ENCODE measurements at places on chromosomes 4 and X. TPM values are rescaled to one million over a fixed set of nuclear protein-coding genes. Genes with fewer than 3 reads are reported as not detected.

Gene DCX
- not detected for total RNA-seq

Gene UGT2B10
- not detected for total RNA-seq

DNA sequence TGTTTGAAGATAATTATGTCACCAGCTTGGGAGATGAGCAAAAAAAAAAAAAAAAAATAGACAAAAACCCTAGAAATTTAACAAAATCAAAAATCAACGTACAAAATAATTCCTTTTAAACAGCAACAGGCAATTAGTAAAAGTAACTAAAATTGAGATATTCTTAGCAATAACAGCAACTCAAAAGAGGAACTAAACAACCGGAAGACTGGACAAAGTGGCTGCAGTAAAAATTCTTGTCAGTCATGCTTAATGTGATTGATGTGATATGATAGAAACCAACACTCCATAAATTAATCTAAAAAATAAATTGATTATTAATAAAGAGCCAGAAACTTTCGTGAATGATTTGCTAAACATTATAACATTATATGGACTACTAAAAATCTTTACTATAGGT, 1534.6 kb upstream of the AGA start:
- H3K4me3 ChIP-seq: no peak overlapping the region
- H3K36me3 ChIP-seq: no peaks in the 10 kb centered on the region
- no peaks in the 10 kb centered on the region for H3K4me1 ChIP-seq
- no peaks in the 10 kb centered on the region for H3K27me3 ChIP-seq
- no peak for DNase-seq

- DNase-seq: no peak
- no peaks in the 10 kb centered on the region for H3K36me3 ChIP-seq
- no peaks in the 10 kb centered on the region for H3K4me1 ChIP-seq
- no peaks in the 10 kb centered on the region for H3K27me3 ChIP-seq
- no peak overlapping the region for H3K27ac ChIP-seq
These were observed 374.3 kb downstream of the AFF2 start for GRCh38 chrX:148874636-148875246.

GRCh38 chr4:118816538-118817177, 19.3 kb downstream of the SEC24D start:
- H3K36me3 ChIP-seq: peaks cover 44% of the 10 kb centered on the region
- no peak overlapping the region for H3K27ac ChIP-seq
- H3K27me3 ChIP-seq: no peaks in the 10 kb centered on the region
- peaks cover 7% of the 10 kb centered on the region for H3K4me1 ChIP-seq
- H3K4me3 ChIP-seq: no peak overlapping the region
- no peak for DNase-seq

Gene RNF150
- not detected for total RNA-seq

DNA sequence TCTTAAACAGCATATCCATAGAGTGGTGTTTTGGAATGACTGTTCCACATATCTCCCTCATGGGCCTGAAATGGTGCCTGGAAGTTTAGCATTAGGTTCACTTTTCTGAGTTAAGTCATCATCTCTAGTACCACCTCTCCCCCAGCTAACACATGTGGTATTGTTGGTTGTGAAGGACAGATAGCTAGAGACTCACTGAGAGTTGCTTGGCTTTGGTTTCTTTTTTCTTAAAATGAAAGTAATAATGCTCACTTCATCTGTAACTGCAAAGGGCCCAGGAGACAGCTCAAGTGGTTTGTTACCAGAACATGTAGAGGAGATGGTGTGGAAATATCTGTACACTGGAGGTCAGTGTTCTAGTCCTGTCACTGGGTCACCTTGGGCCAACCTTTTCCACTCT, 90.9 kb downstream of the EFNB1 start:
- no peak overlapping the region for H3K4me3 ChIP-seq
- H3K27ac ChIP-seq: no peak overlapping the region
- H3K27me3 ChIP-seq: no peaks in the 10 kb centered on the region
- no peaks in the 10 kb centered on the region for H3K36me3 ChIP-seq
- H3K4me1 ChIP-seq: no peaks in the 10 kb centered on the region

GRCh38 chr4:6900181-6900812, 9.3 kb upstream of the TBC1D14 start:
- H3K27ac ChIP-seq: no peak overlapping the region
- H3K27me3 ChIP-seq: no peaks in the 10 kb centered on the region
- H3K4me1 ChIP-seq: peaks cover 3% of the 10 kb centered on the region
- no peak overlapping the region for H3K4me3 ChIP-seq

DNA sequence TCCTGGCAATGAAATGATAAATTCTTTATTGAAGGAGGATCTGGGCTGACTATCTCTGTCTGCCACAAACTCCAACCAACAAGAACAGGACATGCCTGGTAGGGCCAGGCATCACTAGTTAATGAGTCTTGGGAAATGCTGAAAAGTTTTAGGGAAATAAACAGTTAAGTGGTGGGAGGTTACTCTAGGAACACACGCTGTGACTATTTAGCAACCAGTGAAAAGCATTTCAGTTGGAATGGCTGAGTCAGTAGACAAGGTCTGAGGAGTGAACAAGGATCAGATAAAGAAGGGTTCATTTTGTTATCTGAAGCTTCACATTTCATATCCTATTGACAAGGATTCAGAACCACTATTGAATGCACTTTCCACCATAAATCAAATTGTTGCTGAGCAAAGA, 394.9 kb upstream of the BOD1L1 start:
- H3K27me3 ChIP-seq: no peaks in the 10 kb centered on the region
- H3K4me1 ChIP-seq: no peaks in the 10 kb centered on the region
- H3K36me3 ChIP-seq: no peaks in the 10 kb centered on the region
- DNase-seq: no peak

DNA sequence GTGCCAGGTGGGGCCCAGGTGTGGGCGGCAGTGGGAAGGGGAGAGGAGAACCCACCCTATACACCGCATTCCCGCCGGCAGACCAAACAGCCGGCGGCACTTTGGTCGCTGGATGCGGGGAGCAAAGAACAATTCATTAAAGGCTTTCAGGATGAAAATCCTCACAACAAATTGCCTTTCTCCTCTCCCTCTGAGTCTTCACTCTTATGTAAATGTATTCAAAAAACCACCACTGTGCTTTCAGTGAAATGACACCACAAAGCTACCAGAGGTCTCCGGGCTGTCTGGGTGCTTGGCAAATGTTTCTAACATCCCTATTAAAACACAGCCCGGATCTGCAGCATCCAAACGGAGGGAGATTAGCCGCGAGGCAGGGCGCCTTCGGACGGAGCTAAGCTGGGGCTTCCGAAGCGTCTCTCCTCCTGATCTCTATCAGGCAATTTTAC, 171.8 kb upstream of the TBL1X start:
- H3K27ac ChIP-seq: no peak overlapping the region
- no peaks in the 10 kb centered on the region for H3K36me3 ChIP-seq
- no peaks in the 10 kb centered on the region for H3K27me3 ChIP-seq
- DNase-seq: no peak

GRCh38 chr4:184958923-184959210, 59.4 kb upstream of the HELT start:
- H3K36me3 ChIP-seq: no peaks in the 10 kb centered on the region
- no peak overlapping the region for H3K27ac ChIP-seq

Gene HGFAC
- total RNA-seq: not detected

Gene HEPH
- total RNA-seq: not detected

DNA sequence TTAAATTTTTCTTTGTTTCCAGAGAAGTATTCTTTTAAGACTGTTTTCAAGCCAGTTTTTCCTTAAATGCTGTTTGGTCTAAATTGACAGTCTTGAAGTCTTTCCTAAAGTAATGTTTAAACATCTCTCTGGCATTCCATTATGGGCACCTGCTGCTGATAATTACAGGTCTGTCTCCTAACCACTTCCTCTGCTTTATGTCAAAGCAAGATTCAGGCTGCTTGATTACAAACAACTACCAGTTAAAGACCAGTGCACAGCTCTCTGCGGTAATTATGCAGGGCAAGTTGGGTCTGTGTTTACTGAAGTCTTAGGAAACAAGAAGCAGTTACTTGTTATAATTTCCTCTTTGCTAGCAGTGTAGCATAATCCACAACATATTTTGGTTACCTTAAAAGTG, 17.6 kb downstream of the UNC5C start:
- H3K36me3 ChIP-seq: no peaks in the 10 kb centered on the region
- H3K27ac ChIP-seq: no peak overlapping the region
- DNase-seq: no peak
- no peaks in the 10 kb centered on the region for H3K27me3 ChIP-seq
- no peak overlapping the region for H3K4me3 ChIP-seq
- H3K4me1 ChIP-seq: no peaks in the 10 kb centered on the region

Gene USP51
- total RNA-seq: 2.2 TPM

Gene ZNF81
- total RNA-seq: 12.3 TPM

- no peak overlapping the region for H3K4me3 ChIP-seq
- no peak overlapping the region for H3K27ac ChIP-seq
- no peaks in the 10 kb centered on the region for H3K27me3 ChIP-seq
- no peak for DNase-seq
- no peaks in the 10 kb centered on the region for H3K36me3 ChIP-seq
These were observed 209.5 kb downstream of the PARM1 start for GRCh38 chr4:75142382-75142781.
